Uterine smooth muscle cell (primary cell): ENCODE measurements at places on chromosomes 2 and 18. TPM values are rescaled to one million over a fixed set of nuclear protein-coding genes. Genes with fewer than 3 reads are reported as not detected.

Gene MARCHF4
- 2.4 and 3.1 TPM in 2 replicates for total RNA-seq

Gene CACNB4
- total RNA-seq, result 0.33 and 0.87 TPM in 2 replicates

Gene INHA
- 0.11 and 0.50 TPM in 2 replicates for total RNA-seq

Gene CNTNAP5
- not detected in 2 replicates for total RNA-seq

Gene DNER
- 0.55 and 2.6 TPM in 2 replicates for total RNA-seq

Gene EFHD1
- total RNA-seq, result 0.12 TPM in 1 of 2 replicates, not detected in the other

Gene PHOSPHO2
- total RNA-seq, result 1.5 and 2.2 TPM in 2 replicates

Gene ANKRD23
- total RNA-seq, result 2.0 and 2.4 TPM in 2 replicates

Gene SLC8A1
- 53.6 and 90.3 TPM in 2 replicates for total RNA-seq

Gene BOLL
- not detected in 2 replicates for total RNA-seq

Gene HADHB
- 89.1 and 99.8 TPM in 2 replicates for total RNA-seq

Gene APOB
- total RNA-seq, result under 0.01 TPM in 2 replicates
